ENCODE measurements at places on chromosomes 5 and 9.

- no peak for DNase-seq
Observed at GRCh38 chr5:893137-893506, 438 bp downstream of the TRIP13 start.

DNA sequence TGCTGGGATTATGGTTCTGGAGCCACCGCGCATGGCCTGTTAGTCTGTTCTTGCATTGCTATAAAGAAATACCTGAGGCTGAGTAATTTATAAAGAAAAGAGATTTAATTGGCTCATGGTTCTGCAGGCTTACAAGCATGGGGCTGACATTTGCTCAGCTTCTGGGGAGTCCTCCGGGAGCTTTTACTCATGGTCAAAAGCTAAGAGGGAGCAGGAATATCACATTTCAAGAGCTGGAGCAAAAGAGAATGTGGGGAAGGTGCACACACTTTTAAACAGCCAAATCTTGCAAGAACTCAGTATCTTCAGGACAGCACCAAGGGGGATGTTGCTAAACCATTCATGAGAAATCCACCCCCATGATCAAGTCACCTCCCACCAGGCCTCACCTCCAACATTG lies 12.1 kb downstream of the JAK2 start:
- DNase-seq = no peak

DNA sequence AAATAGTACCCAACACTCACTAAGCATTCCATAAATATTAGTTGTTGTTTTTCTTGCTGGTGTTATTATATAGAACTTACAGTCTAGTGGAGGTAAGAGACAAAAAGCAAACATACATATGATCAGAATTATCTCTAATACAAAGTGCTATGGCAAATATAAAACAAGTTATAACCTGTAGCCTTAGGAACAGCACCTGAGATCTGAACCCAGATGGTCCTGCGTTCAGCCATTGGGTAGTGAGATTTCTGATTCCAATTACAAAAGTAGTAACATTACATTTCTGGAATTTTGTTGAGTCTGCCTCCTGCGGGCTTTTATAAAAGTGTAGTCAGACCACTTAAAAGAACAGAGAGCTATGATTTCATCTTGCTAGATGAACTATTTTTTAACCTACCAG lies 242.9 kb upstream of the ZNF462 start:
- DNase-seq = no peak

DNA sequence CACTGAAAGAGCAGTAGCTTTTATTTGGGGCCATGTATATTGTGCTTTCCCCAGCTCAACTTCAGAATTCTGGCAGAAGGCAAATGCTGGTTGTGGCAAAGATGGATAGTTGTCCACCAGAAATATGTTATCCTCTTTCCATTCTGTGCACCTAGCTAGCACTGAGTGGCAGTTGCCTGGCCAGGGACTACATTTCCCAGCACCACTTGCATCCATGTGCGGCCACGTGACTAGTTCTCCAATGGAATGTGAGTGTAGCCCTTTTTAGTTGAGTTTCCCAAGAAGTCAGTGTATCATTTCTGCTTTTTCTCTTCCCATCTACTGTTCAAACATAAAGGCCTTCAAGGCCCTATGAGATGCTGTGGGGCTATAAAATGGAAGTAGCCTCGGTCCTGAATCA lies 354.0 kb upstream of the CLINT1 start:
- no peak for DNase-seq

DNA sequence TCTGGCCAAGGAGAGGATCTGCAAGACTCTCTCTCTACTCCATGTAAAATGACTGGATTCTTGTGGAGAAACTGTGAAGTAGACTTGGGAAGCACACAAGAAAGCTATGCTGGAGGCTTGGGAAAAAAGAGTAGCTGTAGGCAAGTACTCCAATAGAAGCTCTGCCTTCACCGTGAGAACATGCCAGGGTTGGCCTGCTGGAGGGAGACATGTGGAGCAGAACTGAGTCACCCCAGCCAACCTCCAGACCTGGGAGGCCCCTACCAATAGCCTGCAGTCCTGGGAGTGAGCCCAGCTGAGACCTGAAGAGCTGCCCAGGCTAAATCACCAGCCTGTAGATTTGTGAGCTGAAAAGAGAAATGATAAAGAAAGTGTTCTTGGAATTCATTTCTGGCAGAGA lies 66.6 kb downstream of the DEPDC1B start:
- no peak for DNase-seq

DNA sequence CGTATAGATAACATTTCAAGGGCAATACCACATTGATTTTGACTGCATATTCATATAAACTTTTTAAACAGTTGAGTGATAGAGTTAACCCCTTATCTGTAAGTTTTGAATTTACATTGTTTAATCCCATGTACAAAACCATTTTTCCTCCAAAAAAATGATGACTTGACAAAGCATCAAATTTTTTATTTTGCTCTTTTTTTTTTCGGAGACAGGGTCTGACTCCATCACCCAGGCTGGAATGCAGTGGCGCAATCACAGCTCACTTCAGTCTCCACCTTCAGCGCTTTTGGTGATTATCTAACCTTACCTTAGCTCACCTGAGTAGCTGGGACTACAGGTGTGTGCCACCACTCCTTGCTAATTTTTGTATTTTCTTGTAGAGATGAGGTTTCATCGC lies 1670.1 kb upstream of the CDH9 start:
- no peak for DNase-seq

- DNase-seq = no peak
Observed at GRCh38 chr5:115494570-115495289, 49.8 kb downstream of the FEM1C start.

Data from stimulated activated CD8-positive, alpha-beta memory T cell treated with anti-CD3 and anti-CD28 coated beads, Interleukin-15, amount 100 ng/mL, for 4 hours (primary cell).